ENCODE measurements at places on chromosomes 11 and 22. TPM values are rescaled to one million over a fixed set of nuclear protein-coding genes. Genes with fewer than 3 reads are reported as not detected.

- no peak for DNase-seq
Observed at GRCh38 chr22:27825174-27825573, 23.6 kb upstream of the MN1 start.

- no peak for DNase-seq
Observed at GRCh38 chr11:131899950-131900580, 529.6 kb downstream of the NTM start.

GRCh38 chr11:111982541-111983186, 42.5 kb upstream of the DLAT start:
- DNase-seq: no peak

DNA sequence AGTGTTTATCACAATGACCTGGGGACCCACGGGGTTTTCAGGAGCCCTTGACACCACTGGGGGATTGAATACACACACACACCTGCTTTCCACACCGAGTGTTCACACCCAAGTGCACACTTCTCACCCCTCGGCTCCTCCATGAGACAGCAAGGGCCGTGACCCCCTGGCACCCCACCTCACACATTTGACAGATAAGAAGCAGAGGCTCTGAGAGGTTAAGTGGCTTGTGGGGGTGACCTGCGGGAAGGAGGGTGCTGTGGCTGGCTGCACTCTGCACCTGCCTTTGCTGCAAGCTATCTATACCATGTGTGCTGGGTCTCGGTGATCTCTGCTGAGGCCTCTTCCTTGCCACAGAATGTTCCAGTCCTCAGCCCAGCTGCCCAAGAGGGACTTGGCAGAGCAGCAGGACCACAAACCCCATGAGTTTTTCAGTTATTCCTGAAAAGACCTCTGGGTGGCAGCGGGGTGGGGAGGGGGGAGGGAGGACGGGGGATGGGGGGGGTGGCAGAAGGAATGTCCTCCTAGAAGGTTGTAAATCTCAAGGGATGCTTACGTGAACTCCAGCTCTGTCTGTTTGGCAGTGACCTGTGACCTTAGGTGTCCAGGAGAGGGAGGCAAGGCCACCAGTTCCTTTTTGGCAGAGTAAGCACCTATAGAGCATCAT, 47.9 kb upstream of the RFPL3 start:
- DNase-seq: no peak

- DNase-seq: no peak
Observed at GRCh38 chr11:35676611-35676965, 14.0 kb downstream of the TRIM44 start.

- no peak for DNase-seq
Observed at GRCh38 chr11:77968337-77968736, 26.1 kb downstream of the INTS4 start.

GRCh38 chr11:5591613-5592012, 4.8 kb upstream of the TRIM6 start:
- DNase-seq: no peak

The MAPK12 gene
- 9.7 TPM for polyA plus RNA-seq

The OR6A2 gene
- not detected for polyA plus RNA-seq

Measured in left renal pelvis (tissue), 4 donors.